ENCODE measurements at places on chromosomes 5 and 9.

- DNase-seq: no peak
These were observed 188.8 kb downstream of the MEF2C start for GRCh38 chr5:88694023-88694679.

GRCh38 chr9:131407717-131408195 lies 13.9 kb downstream of the PRRC2B start:
- DNase-seq: peak; percentile 15

- no peak for DNase-seq
These were observed 54.5 kb downstream of the BNC2 start for GRCh38 chr9:16816011-16816410.

DNA sequence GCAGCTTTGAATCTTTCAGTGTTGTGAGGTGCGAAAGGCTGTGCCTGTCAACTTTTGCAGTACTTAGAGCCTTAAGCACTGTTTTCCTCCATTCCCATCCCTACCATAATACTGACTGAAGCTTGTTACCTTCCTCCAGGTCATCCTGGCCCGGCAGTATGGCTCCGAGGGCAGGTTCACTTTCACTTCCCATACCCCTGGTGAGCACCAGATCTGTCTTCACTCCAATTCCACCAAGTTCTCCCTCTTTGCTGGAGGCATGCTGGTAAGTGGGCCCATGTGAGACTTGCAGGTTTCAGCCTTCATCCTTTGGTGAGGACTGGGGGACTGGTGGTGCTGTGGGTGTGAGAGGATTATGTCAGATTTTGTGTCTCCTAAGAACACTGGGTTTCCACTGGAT lies 1.5 kb downstream of the TMED9 start:
- no peak for DNase-seq

DNA sequence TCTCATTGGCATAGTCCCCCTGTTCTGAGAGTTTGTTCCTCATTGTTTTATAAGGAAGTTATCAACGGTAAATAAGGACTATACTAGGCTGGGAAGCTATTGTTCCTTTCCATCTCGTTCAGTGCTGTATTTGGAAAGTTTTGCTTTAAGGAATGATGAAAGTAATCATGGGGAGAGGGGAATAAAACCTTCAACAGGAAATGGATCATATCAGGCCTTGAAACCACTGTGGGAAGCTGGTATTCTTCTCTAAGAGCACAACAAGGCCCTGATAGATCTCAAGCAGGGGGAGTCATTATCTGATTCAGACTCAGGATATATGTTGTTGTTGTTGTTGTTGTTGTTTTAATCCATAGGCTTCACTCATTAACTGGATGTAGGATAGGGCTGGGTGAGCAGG lies 474.5 kb downstream of the ENC1 start:
- no peak for DNase-seq

GRCh38 chr5:95967236-95967635 lies 5.6 kb upstream of the ELL2 start:
- DNase-seq: no peak
